ENCODE measurements at places on chromosomes 11 and 22. TPM values are rescaled to one million over a fixed set of nuclear protein-coding genes. Genes with fewer than 3 reads are reported as not detected.

GRCh38 chr22:46596819-46597218 is 23.4 kb upstream of the GRAMD4 start:
- DNase-seq = peak; percentile 79

GRCh38 chr22:46612341-46612903 is 7.8 kb upstream of the GRAMD4 start:
- no peak for DNase-seq

- DNase-seq = no peak
Observed at GRCh38 chr11:76150141-76150540, 56.2 kb downstream of the WNT11 start.

DNA sequence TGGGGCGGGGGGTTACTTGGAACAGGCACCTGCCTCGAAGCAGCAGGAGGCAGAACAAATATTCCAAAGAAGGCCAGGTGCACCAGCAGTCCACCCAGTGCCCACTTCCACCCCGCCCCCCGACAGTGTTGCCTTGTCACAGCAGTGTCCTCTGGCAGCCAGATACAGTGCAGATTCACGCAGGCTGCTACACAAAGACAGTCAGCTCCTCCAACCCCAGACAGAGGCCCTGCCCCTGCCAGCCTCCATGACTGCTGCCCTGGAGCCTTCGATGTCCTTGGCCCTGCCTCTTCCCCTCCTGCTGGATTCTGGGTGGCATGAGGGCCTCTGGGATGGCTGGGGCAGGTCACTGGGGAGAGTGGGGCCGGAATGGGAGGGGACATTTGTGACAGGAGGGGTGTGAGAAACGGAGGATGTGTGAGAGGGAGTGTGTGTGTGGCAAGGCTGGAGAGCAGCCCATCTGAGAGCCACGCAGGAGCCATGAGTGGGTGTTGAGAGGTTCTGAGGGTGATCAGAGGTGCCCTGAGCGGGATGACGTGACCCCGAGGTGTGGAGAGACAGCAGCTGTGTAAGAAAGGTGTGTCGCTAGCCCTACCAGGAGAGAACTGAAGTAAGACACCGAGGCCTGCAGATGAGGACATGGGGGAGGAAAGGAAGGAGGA is 173.7 kb downstream of the CEP164 start:
- DNase-seq = no peak

GRCh38 chr11:30406978-30407762 is 84.3 kb downstream of the ARL14EP start:
- peak; percentile 84 for DNase-seq

DNA sequence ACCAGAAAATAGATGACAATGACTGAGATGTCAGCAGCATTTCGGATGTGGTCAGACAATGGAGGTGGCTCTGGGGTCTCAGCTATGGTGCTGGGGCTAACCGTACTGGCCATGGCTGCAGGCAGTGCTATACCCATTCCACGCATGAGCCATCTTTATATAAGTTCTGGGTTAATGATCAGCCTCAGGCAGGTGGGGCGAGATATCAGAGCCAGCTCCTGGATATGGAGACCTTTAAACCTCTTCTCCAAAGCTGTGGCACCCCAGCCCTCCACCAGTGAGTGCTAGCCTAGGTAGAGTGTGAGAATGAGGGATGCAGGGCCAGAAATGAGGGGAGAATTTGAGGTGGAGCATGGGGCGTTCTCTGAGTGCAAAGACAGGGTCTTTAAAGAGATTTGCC is at the start of gene SLC5A4:
TSS of gene SLC5A4 (minus strand) at position 131 of the 400 bp plus-strand sequence. CDS start at position 113, 18 bp downstream.
- DNase-seq = no peak

DNA sequence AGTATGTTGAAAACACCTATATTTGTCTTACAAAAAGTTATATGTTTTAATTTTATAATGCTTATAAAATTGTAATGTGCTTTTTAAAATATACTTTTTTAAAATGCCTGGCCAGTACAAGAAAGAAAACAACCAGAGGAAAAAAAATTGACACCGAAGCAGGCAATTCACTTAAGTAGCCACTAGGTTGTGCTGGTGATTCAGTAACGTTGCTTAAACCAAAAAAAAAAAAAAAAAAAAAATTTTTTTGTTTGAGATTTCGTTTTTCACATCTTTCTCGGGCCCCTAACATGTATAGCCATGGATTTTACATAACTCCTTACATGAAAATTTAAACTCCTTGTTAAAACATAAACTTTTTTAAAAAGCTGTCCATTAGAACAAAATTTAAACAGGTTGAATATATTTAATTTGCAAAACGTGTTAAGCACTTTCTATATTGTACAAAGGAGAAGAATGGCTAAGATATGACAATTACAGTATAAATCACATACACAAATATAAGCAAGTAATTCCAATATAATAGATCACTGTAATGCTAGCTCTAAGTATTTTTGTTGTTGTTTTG is 9.2 kb downstream of the OR8B4 start:
- no peak for DNase-seq

GRCh38 chr11:105448703-105449079 is 161.2 kb upstream of the GRIA4 start:
- no peak for DNase-seq

DNA sequence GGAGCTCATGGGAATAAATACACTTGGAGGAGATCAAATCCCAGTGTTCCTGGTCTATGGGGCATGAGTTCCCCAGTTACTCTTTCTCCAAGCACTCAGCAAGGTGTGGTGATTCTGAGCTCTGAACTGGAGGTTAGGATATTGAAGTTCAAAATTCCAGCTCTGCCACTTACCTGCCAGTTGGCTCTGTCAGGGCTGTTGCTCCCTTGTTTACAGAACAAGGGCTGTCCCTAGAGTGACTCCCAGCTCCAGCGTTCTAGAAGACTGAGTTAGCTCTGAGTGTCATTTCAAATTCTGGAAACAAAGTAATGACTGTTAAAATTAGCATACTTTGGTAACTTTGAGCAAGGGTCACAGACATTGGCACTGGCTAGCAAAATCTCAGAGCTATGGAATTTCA is 69.7 kb upstream of the ZBED5 start:
- no peak for DNase-seq

DNA sequence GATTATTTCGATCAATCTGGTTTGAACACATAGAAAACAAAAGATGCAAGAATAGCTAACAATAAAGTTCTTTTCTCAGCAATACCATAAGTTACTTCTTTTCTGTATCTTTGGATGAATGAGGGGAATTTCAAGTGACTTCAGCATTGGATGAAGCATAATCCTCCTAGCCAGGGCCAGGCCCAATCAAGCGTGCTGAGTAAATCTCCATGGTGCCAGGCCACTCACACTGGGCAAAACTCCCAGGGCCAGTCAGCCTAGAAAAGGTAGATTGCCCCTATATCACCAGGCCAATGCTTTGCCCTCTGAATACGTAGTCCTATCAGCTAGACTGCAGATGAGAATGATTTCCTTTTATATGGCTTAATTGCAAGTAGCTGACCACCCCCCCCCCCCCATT is 6.0 kb downstream of the CNTF start:
- no peak for DNase-seq

GRCh38 chr11:15569305-15570025 is 454.7 kb downstream of the INSC start:
- DNase-seq = no peak

DNA sequence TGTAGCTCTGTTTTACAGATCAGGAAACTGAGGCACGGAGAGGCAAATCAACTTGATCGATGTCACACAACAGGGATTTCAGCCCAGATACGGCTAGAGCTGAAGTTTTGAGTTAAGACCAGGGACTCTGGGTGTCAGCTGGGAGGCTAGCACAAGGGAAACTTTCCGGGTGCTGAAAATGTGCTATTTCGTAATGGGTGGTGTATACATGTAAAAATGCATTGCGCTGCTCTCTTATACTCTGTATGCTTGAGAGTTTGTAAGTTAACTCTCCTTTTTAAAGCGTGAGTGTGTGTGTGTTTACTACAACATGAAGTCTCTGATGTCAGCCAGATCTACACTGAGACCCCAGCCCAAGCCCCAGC is 227.6 kb downstream of the MN1 start:
- DNase-seq = no peak

DNA sequence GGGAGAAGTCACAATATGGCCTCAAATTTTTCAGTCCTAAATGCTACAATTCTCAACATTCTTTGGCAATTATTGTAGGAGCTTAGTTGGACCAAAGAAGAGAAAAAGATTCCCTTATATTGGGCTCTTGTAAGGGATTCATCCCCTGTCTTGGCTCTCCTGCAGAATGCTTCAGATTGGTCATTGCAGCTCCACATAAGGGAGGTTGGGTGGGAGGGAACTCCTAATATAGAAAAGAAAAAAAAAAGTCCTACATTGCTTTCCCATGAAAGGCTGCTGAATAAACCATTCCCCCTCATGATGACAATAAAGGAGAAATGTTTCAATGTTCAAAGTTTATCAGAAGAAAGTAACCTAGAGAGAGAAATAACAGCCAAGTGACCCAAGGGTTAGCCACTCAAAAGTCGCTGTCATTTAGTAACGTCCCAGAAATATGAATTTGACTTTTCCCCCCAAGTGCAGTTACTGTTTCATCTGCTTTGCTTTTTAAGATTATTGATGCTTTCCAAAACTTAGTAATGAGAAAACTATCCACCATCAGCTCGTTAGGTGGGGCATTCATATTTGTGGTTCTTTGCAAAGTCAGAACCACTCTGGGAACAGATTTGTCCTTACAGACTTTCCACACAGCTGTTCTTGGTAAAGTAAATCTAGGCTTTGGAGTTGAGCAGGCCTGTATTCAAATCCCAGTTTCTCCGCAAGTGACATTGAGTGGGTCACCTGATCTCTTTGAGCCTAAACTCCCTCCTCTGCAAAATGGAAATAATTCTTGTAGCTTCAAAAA is 5.0 kb upstream of the SLC1A2 start:
- DNase-seq = no peak

DNA sequence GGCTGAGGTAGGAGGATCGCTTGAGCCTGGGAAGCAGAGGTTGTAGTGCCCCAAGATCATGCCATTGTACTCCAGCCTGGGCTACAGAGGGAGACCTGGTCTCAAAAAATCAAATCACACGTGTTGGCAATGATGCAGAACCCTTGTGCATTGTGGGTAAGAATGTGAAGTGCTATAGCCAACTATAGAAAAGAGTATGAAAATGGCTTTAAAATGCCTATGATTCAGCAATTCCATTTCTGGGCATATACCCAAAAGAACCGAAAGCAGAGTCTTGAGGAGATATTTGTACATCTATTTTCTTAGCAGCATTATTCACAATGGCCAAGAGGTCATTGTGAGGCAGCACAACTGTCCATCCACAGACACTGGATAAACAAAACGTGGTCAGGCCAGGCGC is 2.6 kb upstream of the FADS3 start:
- no peak for DNase-seq

The AGBL2 gene
- total RNA-seq = 5.6 TPM

- peak; percentile 75 for DNase-seq
Observed at GRCh38 chr22:43828998-43829782, 17.1 kb upstream of the EFCAB6 start.

The GAL gene
- 0.31 TPM for total RNA-seq

The OR4D5 gene
- total RNA-seq = not detected

DNA sequence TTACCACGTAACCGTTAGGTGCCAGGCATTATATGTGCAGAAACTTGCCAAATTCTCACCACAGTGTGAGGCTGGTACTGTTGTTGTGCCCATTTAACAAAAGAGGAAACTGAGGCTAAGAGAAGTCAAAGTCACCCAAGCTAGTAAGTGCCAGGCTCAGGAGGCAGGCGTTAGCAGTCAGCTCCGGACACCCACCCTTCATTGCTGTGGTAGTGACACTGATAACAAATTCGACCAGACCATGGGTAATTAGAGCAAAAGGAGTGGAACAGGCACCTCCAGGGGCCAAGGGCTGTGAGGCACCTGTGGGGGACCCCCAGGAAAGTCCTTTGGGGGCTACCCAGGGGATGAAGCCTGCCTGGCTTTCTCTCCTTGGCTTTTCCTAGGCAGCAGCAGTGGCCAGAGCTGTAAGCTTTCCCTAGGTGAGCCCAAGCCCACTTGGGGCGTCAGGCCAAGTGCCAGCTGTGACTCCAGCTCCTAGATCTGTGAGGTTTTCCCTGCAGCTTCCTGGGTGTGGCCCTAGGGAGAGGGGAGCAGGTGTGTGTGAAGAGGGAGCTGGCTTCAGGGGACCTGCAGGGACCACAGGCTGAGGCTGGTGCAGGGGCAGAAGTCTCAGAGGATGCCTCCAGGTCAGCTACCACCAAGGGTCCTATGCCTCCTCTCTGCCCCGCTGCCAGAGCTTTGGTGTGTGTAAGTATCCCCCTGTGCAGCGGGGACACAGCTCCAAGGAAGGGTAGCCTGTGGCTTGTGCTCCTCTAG is 19.7 kb upstream of the ALX4 start:
- no peak for DNase-seq

DNA sequence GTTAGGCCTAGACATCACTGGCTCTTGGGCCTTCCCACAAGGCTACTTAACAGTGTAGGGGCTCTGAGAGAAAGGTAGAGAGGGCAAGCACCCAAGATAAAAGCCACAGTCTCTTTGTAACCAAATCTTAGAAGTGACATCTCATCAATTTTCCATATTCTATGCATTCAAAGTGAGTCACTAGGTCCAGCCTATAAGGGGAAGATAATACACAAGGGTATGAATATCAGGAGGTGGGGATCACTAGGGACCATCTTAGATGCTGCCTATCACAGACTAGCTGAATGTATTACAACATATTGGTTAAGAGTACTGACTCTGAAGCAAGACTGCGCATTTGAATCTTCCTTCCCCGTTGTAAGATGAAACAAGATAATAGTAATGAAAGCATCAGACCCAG is 144.1 kb downstream of the RBFOX2 start:
- DNase-seq = no peak

DNA sequence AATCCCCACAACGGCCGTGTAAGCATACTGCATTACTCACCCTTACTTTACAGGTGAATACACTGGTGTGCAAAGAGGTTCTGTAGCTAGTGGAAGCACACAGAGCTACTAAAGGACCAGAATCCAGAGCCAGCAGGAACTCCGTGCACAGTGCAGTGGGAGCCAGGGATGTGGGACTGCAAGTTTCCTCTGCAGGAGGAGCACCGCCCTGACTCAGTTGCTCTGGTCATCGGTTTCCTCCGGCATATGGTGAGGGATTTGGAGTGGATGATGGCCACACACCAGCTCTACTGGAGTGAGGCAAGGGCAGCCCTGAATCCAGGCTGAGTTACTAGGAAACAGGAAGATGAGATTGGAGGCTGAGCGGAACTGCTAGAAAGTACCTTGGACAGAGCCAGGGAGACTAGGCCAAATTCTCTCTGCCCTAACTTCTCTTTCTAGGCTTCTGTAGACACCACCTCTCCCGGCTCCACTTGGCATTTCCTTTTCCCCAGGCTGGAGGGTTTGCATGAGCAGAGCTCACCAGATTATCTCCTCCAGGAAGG is 18.2 kb upstream of the C22orf42 start:
- DNase-seq = no peak

The ENTHD1 gene
- not detected for total RNA-seq

The MYO18B gene
- total RNA-seq = 0.41 TPM
